Endodermal cell (in vitro differentiated cells): ENCODE measurements at places on chromosomes 7 and 10. TPM values are rescaled to one million over a fixed set of nuclear protein-coding genes. Genes with fewer than 3 reads are reported as not detected.

GRCh38 chr10:17216901-17217395, 11.1 kb upstream of the VIM start:
- no peak for DNase-seq

DNA sequence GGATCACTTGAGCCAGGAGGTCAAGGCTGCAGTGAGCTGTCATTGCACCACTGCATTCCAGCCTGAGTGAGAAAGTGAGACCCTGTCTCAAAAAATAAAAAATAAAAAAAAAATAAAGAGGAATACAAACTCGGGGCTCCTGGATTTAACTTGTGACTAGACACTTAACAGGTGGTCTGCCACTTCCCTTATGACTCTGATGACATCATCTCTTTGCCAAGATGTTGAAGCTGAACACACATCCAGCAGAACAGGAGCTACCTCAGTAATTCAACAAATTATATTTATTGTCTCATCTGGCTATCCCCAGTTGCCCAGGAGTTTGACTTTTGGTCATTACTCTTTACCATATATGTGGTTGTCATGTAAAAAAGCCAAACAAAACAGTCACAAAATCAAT, 35.3 kb downstream of the NEUROD6 start:
- no peak for DNase-seq

DNA sequence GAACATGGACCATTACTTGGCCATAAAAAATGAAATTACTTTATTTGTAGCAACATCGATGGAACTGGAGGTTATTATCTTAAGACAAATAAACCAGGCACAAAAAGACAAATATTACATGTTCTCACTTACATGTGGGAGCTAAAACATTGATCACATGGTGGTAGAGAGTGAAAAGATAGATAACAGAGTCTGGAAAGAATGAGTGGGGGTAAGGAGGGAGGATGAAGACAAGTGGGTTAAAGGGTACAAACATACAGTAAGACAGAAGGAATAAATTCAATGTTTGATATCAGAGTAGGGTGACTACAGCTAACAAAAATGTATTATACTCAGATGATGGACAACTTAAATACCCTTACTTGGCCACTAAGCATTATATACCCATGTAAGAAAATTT, 100.0 kb upstream of the WNT16 start:
- no peak for DNase-seq

GRCh38 chr7:108134486-108134885, 4.3 kb upstream of the LAMB4 start:
- DNase-seq: no peak

- no peak for DNase-seq
These were observed 25.8 kb upstream of the PCGF5 start for GRCh38 chr10:91194497-91195179.

DNA sequence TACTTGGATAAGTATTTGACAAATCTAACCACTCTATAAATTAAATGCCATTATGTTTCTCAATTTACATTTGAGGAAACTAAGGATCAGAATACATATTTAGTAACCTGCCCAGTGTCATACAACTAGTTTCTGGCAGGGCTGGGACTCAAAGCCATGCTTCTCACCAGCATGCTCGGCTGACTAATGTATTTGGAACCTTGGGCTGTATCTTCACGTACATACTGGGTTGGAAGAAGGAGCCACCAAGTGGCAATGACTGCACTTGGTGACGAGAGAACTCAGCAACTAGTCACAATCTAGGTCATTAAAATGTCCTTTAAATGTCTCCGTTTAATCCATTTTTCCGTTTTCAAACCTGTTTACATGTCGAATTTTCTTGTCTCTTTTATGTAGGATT, 42.9 kb downstream of the CHRM2 start:
- DNase-seq: peak; percentile 55

DNA sequence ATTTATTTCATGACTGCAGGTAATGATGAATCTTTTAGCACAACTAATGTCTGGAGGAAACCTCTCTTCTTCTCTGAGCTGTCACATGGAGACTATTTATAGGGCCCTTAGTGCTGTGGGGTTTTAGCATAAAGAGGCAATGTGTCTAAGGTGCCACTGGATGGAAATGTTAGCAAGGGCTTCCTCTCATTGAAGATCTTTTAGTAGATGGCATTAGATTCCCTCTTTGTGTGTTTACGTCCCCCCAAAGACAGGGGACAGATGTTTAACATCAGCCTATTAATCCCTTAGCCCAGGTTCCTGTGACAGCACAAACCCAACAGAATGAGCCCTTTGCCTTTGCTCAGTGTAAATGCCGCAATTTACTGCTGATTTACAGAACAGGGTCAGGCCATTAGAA, 208.6 kb downstream of the SKAP2 start:
- no peak for DNase-seq

DNA sequence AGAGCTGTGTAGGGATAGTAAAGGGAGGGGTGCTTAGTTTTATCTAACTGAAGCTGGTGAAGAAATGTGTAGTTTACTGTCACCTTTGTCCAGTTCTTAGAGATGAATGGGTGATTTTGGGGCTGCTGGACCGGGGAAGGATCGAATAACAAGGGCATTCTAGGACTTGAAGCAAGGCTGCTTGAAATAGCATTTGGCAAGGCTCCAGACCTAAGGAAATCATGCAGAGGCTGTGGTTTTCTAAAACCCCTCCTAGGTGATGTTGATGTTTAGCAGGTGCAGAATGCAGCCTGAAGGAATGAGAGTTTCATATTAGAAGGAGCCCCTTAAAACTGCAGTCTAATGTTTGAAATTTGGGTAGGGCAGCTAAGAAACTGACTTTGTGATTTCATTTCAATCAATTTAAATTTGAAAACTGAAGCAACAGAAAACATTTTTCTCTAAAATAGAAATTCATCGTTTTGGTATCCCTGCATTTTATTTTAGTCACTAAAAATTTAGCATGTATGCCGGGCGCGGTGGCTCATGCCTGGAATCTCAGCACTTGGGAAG, 68.5 kb downstream of the TET1 start:
- no peak for DNase-seq

The ZEB1 gene
- 0.72 and 0.84 TPM in 2 replicates for total RNA-seq

The ABHD11 gene
- 65.2 and 76.9 TPM in 2 replicates for total RNA-seq

The CABCOCO1 gene
- total RNA-seq: 0.93 and 1.0 TPM in 2 replicates

The CTNNA3 gene
- total RNA-seq: 4.3 and 7.2 TPM in 2 replicates

The MKI67 gene
- total RNA-seq: 71.2 and 74.8 TPM in 2 replicates
